Hair follicle dermal papilla cell (primary cell): ENCODE measurements at places on chromosomes 11 and 22. TPM values are rescaled to one million over a fixed set of nuclear protein-coding genes. Genes with fewer than 3 reads are reported as not detected.

The ST14 gene
- total RNA-seq, result 0.16 and 0.49 TPM in 2 replicates

The SCN2B gene
- under 0.01 TPM in 2 replicates for total RNA-seq

The CADM1 gene
- total RNA-seq, result 9.0 and 26.1 TPM in 2 replicates

The STK33 gene
- 0.36 and 0.49 TPM in 2 replicates for total RNA-seq

The CD44 gene
- 672 and 688 TPM in 2 replicates for total RNA-seq

The SCGB1C1 gene
- not detected in 2 replicates for total RNA-seq

The CBY1 gene
- total RNA-seq, result 12.5 and 13.0 TPM in 2 replicates

The CPT1B gene
- total RNA-seq, result 3.2 and 4.0 TPM in 2 replicates

The LAYN gene
- total RNA-seq, result 157 and 170 TPM in 2 replicates

The PRR5 gene
- 28.4 and 35.0 TPM in 2 replicates for total RNA-seq

The FDXACB1 gene
- 2.1 and 2.4 TPM in 2 replicates for total RNA-seq

The MYEOV gene
- total RNA-seq, result 0.49 and 0.97 TPM in 2 replicates
